Cortex of kidney (tissue), 1 donor: ENCODE measurements at places on chromosomes 5 and 9.

DNA sequence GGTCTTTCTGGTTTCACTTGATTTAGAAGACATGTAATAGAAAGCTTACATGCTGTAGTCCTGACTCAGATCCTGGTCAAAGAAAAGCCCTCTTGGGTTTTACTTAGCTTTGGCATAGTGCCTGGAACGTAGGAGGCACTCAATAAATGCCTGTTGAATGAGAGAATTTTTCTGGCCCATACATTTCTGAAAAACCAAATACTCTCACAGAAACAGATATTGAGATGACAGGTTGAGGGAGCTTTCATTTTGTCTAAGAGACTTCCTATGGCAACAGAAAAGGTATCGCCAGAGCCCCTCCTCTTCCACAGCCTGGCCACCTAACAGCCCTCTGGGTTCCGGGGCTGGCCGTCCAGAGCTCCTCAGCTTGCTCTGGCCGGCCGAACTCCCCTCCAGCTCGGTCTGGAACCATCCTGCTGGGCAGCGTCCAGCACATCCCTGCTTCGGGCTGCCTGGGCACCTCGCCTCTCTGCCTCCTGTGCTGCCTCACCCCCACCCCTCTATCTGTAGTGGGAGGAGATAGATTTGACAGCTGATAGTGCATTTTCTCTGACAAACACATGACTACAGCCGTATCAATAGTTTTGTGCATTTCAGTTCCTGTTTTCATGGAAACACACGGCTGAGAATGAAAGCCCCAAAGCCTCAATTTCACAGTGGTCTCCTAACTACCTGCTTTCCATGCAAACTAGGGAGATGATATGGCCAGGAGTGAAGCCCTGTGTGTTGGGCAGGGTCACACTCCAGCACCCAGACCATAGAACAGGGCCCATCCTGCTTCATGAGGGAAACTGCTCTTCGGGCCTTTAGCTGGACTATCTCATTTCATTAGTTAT, 1.1 kb downstream of the IL4 start:
- no peak for DNase-seq

DNA sequence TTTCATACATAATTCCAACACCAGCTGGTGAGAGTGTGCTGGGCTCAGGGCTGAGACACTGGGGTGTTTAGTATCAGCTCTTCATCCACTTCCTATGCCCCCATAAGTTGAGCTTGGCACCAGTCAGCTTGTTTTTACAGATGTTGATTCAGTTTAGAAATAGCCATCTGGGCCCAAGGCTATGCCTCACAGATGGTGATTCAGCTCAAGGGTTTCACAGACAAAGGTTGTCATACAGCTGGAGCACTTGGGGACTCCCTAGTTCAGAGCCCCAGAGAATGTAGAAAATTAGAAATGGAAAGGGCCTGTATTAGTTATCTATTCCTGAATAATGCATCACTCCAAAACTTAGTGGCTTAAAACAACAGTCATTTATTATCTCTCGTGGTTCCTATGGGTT, 10.3 kb upstream of the CRHBP start:
- no peak for DNase-seq

- no peak for DNase-seq
Observed at GRCh38 chr5:123496892-123497291, 15.1 kb upstream of the CSNK1G3 start.

DNA sequence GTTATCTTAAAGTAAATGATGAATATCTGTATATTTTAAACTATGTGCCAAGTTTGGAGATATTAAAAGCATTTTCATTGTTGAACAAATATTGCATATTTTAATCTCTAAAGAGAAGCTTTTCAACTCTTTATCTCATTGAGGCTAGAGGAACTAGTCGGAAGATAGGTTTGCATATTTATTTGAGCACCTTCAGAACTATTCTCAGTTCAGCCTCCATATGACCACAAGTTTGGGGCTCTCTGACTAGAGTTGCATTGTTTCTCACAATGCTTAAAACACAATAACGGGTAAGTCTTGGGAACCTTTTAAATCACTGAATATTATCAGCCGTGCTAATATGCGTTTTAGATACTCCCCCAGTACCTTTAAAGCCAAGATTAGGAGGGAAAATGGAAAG, 47.3 kb upstream of the CTXN3 start:
- DNase-seq = no peak

GRCh38 chr5:87354496-87354895, 58.2 kb downstream of the CCNH start:
- DNase-seq = no peak

DNA sequence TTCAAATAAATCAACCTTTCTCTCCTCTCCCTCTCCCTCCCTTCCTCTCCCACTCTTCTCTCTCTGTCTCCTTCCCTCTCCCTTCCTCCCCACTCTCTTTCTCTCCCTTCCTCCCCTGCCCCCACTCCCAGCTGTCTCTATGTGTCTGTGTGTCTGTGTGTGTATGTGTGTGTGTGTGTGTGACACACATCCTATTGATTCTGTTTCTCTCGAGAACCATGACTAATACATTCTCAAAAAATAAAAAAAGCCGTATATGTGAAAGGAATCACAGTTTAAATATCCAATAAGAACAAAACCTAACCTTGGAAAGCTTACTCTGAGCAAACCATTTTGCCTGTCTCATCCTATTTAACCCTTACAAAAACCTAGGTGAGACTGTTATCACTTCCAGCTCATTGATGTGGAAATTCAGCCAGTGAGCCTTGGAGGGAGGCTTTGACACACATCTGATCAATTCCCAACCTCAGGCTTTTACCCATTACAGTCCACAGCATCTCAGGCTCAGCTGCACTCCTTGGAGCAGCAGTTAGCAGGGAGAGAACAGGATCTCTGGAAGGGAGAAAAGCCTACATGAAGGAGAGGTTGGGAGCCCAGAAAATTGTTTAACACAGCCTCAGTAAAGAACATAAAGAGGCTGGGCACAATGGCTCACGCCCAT, 8.3 kb downstream of the HSD17B3 start:
- DNase-seq = no peak

- no peak for DNase-seq
Observed at GRCh38 chr9:72775570-72775969, 177.3 kb downstream of the ALDH1A1 start.

- DNase-seq = no peak
Observed at GRCh38 chr5:111929261-111929660, 172.3 kb upstream of the NREP start.

DNA sequence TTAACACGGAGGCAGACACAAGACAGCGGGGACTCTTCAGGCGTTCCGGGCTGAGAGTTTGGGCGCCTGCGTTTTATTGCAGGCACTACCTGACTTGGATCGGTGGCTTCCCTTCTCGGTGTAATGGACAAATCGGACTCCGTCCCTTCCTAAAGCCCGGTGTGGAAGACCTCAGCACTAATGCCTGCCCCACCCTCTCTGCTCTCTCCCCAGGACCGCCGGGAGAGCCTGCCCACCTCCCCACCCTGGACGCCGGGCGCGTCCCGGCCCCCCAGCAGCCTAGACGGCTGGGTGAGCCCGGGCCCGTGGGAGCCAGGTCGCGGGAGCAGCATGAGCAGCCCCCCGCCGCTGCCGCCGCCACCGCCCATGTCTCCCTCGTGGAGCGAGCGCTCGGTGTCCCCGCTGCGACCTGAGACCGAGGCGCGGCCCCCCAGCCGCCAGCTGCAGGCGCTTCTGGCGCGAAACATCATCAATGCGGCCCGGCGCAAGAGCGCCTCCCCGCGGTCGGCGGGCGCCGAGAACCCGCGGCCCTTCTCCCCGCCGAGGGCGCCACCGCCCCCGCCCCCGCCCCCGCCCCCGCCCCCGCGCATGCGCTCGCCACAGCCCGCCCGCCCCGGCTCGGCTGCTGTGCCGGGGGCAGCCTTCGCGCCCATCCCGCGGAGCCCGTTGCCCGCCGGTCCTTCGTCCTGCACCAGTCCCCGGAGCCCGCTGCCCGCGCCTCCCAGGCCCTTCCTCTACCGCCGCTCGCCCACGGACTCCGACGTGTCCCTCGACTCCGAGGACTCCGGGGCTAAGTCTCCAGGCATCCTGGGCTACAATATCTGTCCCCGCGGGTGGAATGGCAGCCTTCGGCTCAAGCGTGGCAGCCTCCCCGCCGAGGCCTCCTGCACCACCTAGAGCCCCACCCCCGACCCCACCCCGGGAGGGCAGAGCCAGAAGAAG, 4.6 kb upstream of the MYOZ3 start:
- DNase-seq = no peak

- DNase-seq = no peak
Observed at GRCh38 chr5:155091063-155091648, 77.6 kb downstream of the KIF4B start.

DNA sequence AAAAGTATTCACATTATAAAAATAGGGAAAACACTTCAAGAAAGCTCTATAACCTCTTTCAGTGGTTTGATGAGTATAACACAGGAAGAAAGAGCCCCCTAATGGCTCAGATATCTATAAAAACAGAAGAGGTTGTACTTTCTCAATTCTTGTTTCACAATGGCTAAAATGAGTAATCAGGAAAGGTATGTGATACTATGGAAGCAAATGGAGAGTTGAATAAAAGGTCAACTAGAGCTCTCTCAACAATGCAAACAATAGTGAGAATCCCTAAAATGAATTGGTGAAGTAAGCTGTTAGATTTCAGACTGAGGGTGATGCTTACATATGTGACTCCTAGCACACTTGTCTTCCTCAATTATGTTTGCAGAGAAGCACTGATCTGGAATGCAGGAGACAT, 584.6 kb upstream of the CDH18 start:
- DNase-seq = no peak

DNA sequence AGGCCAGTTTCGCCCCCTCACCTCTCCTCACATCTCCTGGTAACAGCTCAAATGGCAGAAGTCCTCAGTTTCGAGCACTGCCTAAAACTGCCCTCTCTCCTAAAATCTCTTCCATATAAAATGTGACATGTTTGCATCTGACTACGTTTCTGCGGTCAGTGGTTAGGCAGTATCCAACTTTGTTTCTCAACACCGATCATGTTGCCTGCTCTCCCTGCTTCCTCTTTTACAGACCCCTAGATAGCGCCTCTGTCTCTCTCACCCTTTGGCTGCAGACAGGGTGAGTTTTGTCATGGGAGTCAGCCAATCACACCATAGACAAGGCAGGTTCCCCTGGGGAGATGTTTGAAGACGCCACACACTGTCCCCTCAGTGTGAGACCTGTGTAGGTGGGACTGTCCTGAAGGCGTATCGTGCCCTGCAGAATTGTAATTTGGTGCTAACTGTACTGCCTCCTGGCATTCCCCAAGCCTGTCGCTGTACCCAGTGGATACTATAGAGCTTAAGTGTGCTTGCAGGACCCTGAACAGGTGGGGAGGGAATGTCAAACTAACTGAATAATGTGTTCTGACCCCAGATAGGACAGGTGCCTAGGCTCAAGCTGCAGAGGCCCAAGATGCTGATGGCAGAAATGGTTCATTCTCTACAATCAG, 1.1 kb downstream of the HEXB start:
- no peak for DNase-seq

GRCh38 chr9:89319015-89319905, 960 bp downstream of the SECISBP2 start:
- no peak for DNase-seq

DNA sequence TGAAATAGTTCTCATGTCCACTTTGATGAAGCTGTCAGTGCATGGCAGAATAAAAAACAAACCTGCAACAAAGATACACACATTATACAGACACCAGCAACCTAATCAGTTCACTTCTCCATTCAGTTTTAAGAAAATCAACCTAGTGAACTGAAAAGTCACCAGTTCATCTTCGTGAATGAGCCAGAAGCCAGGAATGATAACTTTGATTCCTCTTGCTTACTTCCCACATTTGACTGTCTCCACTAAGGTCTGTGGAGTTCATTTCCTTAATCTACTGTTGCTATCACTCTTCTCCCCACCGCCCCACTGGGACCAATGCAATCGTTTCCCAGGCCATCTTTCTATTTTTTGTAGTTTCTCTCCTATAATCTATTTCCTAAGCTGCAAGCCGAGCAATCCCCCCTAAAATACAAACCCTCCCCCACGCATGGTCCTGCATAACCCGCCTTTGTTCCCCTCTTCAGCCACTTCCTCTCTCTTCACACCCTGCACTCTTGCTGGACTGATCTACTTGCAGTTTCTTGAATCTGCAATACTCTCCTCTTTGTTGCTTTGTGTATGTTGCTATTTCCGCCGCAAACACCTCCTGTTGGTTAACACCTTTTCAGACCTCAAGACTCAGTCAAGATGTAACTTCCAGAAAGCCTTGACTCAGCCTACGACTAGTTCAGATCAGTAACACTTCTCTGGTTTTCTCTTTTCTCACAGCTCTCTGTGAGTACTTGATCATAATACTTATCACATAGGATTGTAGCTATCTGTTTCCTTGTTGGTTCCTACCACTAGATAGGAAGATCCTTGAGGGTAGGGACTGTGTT, 16.6 kb downstream of the STOM start:
- DNase-seq = no peak

DNA sequence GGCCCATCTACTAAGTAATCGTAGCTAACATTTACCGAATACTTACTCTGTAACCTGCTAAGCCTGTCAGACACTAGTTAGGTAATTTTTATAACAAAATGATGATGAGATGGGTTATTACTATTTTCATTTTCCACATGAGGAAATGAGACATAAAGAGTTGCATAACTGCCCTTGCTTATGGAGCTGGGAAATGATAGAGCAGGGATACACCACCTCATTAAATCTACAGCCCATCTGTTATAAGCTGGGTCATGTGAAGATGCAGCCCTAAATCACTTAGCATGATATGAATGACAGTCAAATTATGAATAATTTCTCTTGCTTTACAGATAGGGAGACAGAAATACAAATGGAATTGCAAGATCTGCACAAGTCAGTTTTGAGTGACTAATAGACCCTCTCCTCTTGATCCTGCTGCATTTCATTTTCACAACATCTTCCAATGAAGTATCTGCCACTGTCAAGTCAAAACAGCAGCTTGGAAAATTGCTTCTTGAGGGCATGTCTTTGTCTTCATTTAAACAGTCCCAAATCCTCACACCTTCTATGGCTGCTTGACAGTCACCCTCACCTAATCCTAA, 364.7 kb downstream of the PRELID2 start:
- DNase-seq = no peak

DNA sequence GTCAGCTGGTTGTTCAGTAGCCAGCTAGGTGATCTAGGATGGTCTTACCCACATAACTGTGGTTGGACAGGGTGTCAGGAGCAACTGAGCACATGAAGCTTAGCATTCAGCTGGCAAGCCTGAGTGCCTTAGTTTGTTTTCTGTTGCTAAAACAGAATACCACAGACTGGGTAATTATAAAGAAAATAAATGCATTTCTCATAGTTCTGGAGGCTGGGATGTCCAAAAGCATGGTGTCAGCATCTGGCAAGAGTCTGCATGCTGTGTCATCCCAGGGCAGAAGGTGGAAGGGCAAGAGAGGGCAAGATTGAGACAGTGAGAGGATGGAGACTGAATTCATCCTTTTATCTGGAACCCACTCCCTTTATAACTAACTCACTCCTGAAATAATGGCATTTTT, 921.5 kb downstream of the TLE4 start:
- no peak for DNase-seq

DNA sequence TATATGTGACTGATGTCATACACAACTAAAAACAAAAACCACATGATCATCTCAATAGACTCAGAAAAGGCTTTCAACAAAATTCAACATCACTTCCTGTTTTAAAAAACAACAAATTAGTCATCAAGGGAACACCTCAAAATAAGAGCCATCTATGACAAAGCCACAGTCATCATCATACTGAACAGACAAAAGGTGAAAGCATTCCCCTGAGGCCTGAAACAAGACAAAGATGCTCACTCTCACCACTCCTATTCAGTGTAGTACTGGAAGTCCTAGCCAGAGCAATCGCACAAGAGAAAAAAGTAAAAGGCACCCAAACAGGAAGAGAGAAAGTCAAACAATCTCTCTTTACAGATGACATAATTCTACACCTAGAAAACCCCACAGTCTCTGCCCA, 893.5 kb upstream of the EDIL3 start:
- no peak for DNase-seq

GRCh38 chr5:171494452-171495121, 75.1 kb downstream of the FGF18 start:
- no peak for DNase-seq
